ENCODE measurements at places on chromosomes 3 and 15.

DNA sequence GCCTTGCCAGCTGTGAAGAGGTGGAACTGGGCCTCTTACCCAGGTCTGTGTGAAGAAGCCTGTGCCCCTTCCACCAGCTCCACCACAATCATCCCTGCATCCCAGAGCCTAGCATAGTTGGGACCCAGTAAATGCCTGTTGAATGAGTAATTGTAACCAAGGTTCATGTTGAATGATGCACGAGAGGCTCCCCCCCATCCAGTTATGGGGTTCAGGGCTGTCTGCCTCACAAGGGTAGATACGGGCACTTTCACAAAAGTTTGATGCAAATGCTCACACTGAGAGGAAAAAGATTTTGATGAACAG, 29.5 kb upstream of the TSEN2 start:
- DNase-seq: no peak

GRCh38 chr15:72965671-72966070, 86.6 kb upstream of the NEO1 start:
- no peak for DNase-seq

- DNase-seq: no peak
Observed at GRCh38 chr3:50637011-50637410, 20.1 kb downstream of the MAPKAPK3 start.

- no peak for DNase-seq
Observed at GRCh38 chr3:133464573-133464972, 64.7 kb downstream of the BFSP2 start.

- no peak for DNase-seq
Observed at GRCh38 chr15:43095708-43096347, 10.0 kb downstream of the UBR1 start.

DNA sequence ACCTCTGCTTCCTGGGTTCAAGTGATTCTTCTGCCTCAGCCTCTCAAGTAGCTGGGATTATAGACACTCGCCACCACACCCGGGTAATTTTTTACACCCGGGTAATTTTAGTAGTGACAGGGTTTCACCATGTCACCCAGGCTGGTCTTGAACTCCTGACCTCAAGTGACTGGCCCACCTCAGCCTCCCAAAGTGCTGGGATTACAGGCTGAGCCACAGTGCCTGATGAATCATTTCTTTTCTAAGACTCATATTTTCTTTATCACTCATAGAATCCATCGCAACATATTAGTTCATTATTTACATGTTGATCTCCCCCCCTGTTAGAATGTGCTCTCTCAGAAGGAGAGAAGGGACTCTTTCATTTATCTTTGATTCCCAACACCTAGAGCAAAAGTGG, 109.5 kb upstream of the PTPRG start:
- no peak for DNase-seq

GRCh38 chr3:11335056-11335608, 62.9 kb downstream of the ATG7 start:
- no peak for DNase-seq

DNA sequence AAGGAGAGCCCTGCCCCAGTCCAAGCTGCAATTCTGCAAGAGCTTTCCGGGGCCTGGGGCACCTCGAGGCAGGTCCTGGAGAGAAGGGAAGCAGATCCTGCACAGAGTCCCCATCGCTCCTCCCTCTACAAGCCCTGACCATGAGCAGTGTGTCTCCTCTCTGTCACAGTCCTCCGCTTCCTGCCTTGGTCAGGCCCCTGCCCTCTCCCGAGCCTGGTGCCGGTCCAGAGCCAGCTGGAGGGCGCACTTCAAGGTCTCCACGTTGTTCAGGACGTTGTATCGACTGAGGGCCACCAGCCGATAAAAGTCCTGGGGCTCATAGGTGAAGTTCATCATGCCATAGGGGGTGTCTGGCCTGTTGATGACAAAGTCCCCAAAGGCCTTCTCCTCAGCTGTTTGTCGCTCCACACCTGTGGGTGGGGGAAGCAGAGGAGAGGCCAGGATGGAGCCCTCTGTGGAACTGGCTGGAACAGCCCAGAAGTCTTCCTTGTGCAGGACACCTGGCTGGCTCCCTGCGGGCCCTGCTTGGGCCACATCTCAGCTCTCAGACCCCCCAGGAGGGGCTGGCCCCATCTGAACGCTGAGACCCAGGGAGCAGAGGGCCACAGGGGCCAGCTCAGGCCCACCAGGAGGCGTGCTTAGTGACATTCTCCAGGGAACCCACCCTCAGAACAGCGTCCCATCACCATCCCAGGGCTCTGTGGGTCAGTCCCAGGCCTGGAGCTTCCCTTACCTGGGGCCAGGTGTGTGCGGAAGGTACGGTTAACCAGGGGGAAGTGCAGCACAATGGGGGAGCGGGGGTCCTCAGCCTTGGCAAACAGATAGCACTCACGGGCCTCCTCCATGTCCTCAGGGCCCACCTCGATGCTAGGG, 14.4 kb downstream of the PLA2G4F start:
- DNase-seq: no peak

GRCh38 chr3:172553526-172554252, 30.5 kb upstream of the TNFSF10 start:
- DNase-seq: no peak

DNA sequence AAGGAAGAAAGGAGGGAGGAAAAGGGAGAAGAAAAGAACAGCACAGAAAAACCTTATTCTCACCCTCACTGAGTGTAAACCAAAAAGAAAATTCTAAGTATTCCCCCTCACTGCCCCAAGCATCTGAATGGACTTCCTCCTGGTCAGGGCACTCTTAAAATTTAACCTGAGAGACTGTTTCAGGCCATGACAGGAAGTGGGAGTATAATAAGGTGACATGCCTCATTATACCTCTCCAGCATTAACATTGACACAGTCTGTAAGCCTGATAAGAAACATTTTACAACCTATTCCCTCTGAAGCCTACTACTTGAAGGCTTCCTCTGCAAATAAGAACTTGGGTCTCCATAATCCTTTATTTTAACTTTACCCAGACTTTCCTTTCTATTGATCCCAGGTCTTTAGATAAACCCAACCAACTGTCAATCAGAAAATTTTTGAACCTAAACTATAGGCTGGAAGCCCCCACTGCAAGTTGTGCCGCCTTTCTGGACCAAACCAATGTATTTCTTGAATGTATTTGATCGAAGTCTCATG, 41.7 kb downstream of the SLCO2A1 start:
- DNase-seq: no peak

- DNase-seq: no peak
Observed at GRCh38 chr3:156334841-156335545, 214.6 kb downstream of the KCNAB1 start.
